ENCODE measurements at places on chromosomes 11 and 22. TPM values are rescaled to one million over a fixed set of nuclear protein-coding genes. Genes with fewer than 3 reads are reported as not detected.

Gene PIWIL4
- total RNA-seq: 2.0 TPM

Gene RTN4R
- not detected for total RNA-seq

Gene ZNF202
- total RNA-seq: 10.4 TPM

Gene TPBGL
- total RNA-seq: 0.13 TPM

Gene OR52I1
- not detected for total RNA-seq
